ENCODE measurements at places on chromosomes 12 and 14.

DNA sequence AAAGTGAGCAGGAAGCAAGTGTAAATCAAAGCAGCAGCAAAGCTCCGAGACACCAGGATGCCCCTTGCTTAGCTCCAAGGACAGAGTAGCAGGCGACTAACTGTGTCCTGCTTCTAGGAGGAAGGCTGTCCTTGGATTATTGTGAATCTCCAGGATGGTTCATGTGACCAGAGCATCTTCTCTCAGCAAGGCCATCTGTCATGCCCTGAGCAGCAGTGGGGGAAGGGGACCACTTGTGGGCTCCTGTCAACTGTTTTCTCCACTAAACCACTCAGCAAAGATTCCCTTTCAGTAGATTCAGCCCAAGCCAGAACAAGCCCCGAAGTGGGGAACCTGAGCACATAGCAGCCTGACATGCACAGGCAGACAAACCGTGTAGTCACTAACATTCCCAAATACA, 19.4 kb downstream of the MAP3K9 start:
- DNase-seq = no peak

- DNase-seq = no peak
These were observed 258.0 kb upstream of the PLEKHG7 start for GRCh38 chr12:92444763-92445162.

- no peak for DNase-seq
These were observed 112.8 kb downstream of the DACT1 start for GRCh38 chr14:58750321-58751269.

DNA sequence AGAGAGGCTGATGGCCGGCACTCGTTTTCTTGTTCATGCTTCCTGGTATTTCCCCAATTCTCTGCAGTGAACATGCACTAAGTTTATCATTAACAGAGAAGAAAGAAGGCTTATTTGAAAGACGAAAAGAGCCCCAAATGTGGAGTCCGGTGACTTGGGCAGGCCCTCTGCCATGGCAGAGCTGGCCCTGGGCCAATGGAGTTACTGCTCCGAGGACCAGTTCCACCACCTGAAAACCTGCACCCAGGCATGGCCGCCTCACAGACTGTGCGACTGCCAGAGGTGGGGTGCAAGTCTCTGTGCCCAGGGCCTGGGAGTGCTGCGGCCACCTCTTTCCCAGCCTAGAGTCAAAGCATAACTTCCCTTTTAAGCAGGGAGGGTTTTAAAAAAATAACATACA, 24.9 kb downstream of the DEGS2 start:
- no peak for DNase-seq

DNA sequence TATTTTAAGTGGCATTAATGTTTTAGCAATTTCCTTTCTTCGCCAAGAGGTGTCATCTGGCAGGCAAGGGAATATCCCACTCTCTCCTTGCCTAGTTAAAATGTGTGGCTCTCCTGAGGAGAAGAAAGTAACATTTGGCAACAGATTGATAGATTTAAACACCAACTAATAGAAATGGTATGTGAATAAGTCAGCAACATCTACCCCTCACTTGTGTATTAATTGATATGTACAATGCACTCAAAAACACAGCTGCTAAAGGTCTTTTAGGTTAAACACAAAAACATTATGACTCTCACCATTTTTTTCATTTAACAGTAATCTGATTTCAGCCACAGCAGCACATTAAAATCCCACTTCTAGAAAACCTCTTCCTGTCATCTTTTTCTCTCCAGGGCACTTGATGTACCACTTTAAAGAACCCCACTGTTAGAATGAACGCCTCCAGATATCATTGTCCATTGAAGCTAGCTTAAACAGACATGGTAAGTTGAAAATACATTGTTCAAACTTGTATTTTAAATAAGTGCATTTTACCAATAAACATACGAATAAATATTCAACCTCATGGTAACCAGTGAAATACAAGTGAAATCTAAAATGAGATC, 151.7 kb downstream of the RPAP3 start:
- no peak for DNase-seq

GRCh38 chr12:107779077-107779831, 4.8 kb downstream of the ASCL4 start:
- no peak for DNase-seq

DNA sequence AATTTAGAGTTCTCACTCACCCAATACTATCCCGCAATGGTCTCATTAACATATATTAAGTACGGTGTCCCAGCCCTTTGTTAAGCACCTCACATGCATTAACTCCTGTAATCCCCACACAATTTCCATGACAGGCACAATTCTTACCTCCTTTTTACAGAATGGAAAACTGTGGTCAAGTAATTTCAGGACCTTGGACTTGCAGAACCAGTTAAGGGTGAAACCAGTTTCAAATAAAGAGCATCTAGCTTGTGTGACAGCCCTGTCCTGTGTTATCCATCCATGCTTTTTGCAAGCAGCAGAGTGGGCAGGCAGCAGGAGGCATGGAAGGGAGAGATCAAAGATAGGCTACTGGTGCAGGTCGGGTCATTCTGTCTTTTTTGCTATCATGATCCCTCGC, 470.8 kb downstream of the NELL2 start:
- DNase-seq = no peak

DNA sequence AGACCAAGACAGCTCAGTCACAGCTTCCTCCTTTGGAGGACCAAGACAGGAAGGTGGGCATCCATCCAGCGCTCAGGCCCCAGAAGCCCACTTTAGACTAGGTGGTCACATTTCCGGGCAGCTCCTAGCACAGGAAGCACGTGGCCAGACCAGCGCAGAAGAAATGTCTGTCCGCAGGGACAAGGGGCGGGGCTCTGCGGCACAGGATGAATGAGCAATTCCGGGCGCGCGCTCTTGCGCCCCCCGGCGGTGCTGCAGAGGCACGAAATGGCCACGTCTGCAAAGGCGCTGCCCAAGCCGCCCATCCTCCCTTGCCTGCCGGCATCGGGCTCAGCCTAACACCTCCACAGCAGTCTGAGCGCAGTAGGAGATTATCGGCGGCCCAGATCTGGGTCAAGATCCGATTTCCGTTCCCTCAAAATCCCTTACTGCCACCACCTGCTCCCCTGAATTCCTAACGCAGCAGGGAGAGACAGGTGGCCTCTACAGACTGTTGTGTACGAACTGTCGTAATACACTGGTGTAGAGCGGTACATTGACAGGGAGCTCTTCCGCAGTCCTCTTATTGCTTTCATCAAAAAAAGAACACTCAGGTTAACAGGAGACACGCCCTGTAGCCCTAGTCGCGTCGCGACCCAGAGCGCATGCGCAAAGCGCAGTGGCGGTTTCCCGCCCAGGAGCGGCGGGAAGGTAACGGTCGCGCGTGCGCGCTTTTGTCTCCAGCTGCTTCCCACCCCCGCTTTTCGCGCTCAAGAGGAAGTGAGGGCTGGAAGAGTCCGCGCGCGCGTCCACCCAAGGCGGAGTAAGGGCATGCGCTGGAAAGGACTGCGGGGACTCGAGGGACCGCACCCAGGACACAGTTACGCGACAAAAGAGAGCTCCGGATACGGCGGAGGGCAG, 794 bp downstream of the TUBA1B start:
- peak; percentile 76 for DNase-seq

DNA sequence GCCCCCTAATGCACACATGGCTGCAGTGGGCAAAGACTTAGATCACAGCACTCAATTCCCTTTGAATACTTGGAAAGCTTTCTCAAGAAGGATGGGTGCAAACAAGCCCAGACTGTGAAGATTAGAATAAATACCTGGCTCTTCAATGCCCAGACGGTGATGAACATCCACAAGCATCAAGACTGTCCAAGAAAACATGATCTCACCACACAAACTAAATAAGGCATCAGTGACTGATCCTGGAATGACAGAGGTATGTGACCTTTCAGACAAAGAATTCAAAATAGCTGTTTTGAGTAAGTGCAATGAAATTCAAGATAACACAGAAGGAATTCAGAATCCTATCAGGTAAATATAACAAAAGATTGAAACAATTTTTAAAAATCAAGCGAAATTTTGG, 43.8 kb upstream of the ZDHHC17 start:
- no peak for DNase-seq

DNA sequence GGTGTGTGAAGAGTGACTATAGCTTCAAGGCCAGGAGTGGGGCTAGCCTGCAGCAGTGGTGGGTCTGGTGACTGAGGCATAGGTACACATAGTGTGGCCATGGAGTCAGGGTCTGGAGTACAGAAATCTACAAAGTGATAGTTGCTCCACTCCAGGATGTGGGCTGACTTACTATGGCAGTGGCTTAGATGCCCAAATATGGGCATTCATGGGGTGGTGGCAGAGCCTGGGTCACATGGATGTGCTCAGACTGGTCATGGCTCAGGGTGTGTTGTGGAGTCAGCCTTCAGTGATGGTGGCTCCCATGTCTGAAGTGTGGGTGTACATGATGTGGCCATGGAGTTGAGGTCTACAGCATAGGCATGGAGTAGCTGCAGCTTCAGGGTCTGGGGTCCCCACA, 27.3 kb downstream of the CLEC6A start:
- DNase-seq = no peak

- DNase-seq = no peak
These were observed 76.0 kb upstream of the TMCC3 start for GRCh38 chr12:94726236-94726835.

DNA sequence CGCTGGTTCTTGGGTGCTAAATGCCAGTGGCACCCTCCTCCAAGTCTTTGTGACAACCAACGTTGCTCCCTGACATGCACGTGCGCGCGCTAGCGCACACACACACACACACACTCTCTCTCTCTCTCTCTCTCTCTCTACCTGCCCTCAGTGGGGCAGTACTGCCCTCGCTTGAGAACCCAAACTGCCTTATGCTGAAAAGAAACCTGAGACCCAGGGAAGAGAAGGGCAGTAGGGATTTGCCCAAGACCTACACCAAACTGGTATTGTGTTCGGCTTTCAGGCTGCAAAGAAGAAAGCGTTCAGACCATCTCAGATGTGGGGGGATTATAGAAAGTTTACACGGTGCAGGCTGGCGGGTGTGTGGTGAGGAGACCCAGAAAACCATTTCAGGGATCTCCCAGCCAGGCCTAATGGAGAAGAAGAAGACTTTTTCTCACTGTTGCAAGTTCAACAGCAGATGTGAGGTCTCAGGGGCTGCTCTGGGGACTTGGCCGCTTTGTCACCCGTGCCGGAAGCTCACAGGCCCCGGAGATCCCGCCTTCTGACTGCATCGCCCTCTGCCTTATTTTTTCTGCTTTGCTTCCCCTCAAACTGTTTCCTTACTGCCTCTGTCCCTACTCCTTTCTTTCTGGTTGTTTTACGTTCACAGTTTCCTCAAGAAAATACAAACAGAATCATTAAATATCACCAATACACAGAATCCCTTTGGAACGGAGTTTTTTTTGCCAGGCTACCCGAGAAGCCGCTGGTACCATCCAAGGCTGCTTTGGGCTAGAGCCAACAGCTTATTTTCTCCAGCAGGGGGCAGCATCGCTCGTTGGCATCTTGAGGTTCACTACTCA, 82.4 kb downstream of the PPM1A start:
- peak; percentile 79 for DNase-seq

GRCh38 chr14:21069388-21070082, 569 bp upstream of the ARHGEF40 start:
- peak; percentile 9 for DNase-seq

DNA sequence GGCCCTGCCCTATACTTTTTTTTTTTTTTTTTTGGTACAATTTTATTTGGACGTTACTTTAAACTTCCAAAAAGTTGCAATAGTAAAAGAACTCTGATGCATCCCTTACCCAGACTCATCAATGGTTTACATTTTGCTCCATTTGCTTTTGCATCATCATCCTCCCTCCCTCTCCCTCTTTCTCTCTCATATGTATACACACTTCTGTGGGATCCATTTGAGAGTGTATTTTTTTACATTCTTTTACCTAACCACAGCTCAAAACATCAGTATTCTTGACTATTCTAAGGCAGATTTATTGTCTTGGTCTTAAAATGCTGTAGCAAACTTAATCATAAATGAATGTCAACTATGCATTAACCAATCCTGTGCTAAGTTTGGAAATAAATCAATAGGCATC, 111.6 kb downstream of the PRICKLE1 start:
- DNase-seq = no peak

GRCh38 chr12:48788854-48789775, at the start of gene ADCY6:
TSS of gene ADCY6 (minus strand) at chr12:48789089. CDS start at chr12:48783434, 5,655 bp downstream.
- no peak for DNase-seq

- no peak for DNase-seq
These were observed 401.0 kb downstream of the TMEM121 start for GRCh38 chr14:105927096-105928060.

DNA sequence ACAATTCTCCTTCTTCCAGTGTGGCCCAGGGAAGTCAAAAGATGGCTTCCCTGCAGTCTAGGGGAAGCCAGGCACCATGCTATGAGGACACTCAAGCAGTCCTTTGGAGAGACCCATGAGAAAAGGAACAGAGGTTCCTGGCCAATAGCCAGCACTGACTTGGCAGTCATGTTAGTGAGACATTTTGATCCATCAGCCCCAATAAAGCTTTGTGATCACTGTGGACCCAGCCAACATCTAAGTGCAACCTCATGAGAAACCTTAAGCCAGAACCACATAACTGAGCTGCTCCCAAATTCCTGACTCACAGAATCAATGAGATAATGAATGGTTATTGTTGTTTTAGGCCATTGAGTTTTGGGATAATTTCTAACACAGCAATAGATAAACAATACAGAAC, 51.0 kb upstream of the NAP1L1 start:
- no peak for DNase-seq

GRCh38 chr12:12804432-12804886, 8.7 kb upstream of the DDX47 start:
- no peak for DNase-seq

GRCh38 chr14:23056145-23056955, 970 bp downstream of the CDH24 start:
- no peak for DNase-seq

GRCh38 chr14:37140176-37140575, 32.2 kb downstream of the SLC25A21 start:
- DNase-seq = no peak

DNA sequence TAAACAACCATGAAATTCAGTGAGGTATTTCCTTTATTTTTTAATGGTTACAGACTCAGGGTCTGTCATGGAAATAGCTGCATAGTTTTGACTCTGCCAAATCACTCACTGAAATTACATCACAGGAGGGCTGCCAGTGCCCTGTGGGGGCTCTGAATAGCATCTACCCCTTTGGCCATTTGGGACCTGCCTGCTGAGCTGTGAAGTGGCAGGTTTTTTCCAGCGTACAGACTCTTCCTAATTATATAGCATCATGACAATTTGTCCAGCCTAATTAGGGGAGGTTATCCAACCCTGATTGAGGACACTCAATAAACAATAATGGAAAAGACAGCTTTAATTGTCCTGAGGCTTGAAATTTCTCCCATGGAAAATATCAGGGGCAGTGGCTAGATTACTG, 1.8 kb upstream of the COCH start:
- DNase-seq = no peak

- DNase-seq = no peak
These were observed 78.0 kb downstream of the METTL25 start for GRCh38 chr12:82436354-82436753.

- no peak for DNase-seq
These were observed 91.5 kb upstream of the PTGDR start for GRCh38 chr14:52175982-52176502.

DNA sequence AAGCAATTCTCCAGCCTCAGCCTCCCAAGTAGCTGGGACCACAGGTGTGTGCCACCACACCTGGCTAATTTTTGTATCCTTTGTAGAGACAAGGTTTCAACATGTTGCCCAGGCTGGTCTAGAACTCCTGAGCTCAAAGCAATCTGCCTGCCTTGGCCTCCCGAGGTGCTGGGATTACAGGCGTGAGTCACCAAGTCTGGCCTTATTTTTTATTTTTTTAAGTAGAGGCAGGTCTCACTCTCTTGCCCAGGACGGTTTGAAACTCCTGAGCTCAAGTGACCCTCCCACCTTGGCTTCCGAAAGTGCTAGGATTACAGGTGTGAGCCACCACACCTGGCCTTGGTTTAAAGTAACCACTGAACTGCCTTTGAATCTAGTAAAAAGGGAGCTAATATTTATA, 56.8 kb downstream of the SPPL3 start:
- DNase-seq = no peak
